ENCODE measurements at places on chromosomes 3 and 15.

- DNase-seq, result no peak
Measured at GRCh38 chr15:29448320-29448719, 178.7 kb upstream of the NSMCE3 start.

GRCh38 chr3:174204765-174205164 is 654.4 kb upstream of the NAALADL2 start:
- DNase-seq, result no peak

- DNase-seq, result no peak
Measured at GRCh38 chr3:144893980-144894379, 922.4 kb downstream of the DIPK2A start.

GRCh38 chr3:24622138-24622537 is 127.5 kb upstream of the THRB start:
- DNase-seq, result no peak

- DNase-seq, result no peak
Measured at GRCh38 chr15:96014939-96015338, 315.6 kb upstream of the NR2F2 start.

DNA sequence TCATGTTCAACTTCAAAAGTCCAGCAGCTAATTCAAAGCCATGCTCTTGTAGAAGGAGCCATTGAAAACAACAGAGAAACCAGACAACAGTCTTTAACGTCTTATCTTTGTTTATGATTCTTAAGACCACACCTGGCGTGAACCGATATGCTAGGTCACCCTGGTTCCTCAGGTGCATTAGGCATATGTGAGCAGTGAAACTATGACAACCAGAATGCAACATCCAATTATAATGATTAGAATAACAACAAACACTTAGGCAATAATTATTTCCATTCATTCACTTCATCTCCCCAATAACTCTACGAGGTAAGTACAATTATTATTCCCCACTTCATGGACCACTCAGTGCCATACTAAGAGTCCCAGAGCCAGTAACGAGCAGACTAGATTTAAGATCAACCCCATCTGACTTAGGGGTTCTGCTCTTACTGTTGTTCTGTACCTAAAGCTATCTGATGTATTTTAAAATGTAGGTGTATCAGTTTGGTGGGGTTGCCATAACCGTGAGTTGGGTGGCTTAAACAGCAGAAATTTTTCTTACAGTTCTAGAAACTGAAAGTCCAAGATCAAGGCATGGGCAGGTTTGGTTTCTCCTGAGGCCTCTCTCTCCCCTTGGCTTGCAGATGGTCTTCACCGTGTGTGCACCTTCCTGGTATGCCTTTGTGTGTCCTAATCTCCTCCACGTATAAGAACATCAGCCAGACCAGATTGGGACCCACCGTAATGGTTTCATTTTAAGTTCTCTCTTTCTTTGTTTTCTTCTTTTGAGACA is 997.8 kb upstream of the CFAP20DC start:
- no peak for DNase-seq

DNA sequence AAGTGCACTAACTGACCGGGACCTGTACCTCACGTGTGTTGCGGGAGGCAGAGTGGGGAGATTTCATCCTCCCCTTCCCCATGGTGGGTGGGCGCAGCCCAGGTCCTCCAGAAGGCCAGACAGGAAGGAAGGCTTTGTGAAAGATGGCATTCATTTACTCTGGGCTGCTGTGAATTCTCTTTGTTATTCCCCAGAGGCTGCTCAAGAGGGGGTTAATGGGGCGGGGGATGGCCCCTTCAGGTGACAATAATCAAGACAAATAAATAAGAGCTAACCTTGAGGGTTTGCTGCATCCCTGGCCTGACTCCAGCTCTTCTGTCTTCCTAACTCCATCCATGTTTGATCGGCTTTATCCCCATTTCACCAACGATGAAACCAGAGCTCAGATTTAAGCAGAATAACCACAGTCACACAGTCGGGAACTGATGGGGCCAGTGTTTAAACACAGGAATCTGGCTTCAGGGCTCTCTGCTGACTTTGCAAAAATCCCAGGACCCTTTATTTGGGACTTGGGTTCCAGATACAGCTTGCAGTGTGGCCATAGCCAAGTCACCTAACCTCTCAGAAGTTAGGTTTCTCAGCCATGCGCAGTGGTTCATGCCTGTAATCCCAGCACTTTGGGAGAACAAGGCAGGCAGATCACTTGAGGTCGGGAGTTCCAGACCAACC is 16.5 kb downstream of the PIF1 start:
- DNase-seq, result no peak

- DNase-seq, result no peak
Measured at GRCh38 chr3:42552830-42553229, 28.9 kb downstream of the SEC22C start.

DNA sequence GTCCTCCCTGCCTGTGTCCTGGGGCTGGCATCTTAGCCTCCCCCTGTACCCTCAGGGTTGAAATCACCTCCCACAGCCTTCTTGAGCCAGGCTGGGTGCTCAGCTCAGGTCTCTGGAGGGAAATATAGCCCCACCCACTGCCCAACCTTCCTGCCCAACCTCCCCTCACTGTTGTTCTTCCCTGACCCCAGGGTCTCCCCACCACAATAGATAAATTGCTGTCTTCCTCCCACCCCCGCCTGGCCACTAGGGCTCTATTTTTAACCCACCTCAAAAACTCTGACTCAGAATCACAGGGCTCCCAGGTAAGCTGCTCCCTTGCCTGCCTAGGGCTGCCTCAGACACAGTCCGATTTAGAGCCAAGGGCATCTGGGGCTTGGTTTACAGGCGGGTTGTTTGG is 15.0 kb downstream of the HCN4 start:
- DNase-seq, result no peak

DNA sequence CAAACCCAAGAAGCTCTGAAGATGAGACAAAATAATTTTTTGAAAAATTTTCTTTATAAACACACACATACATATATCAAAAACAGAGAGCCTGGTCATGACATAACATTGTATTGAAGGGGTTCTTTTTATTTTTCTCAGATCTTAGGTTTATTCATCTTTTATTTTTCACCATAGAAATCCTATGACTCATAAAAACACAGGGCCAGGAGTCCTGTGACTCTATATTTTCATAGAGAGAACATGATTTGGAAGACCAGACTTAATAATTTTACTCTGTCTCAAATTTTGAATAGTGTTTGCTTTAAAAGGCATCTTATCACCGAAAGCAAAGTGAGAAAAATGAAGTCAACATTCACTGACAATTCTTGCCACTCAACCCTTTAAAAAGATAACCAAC is 57.7 kb downstream of the SUCNR1 start:
- DNase-seq, result no peak

DNA sequence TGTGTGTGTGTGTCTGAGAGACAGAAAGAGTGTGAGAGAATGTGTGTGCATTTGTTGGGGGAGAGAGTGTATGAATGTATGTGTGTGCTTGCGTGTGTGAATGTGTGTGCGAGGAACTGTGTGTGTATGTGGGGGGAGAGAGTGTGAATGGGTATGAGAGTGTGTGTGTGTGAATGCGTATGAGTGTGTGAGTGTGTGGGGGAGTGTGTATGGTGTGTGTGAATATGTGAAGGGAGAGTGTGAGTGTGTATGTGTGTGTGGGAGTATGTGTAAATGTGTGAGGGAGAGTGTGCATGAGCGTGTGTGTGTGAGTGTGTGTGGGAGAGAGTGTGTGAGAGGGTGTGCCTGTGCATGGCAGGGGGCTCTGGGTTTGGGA is 79.8 kb upstream of the ABHD17C start:
- DNase-seq, result no peak

DNA sequence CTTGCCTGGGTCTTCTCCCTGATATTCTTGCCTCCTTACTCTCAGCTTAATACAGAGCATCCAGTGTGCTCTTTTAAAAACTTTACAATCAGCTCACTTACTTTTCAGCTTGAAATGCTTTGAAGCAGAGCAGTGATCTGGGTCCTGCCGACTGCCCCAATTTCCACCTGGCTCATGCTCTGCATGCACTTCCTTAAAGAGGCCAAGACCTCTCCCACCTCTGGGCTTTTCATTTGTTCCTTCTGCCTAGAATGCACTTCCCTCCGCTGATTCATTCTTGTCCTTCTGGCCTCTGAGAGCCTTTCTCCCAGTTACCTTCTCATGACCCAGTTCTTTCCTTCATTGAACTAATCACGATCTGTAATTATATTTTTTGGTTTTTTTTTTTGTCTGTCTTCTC is 1.9 kb upstream of the CCNDBP1 start:
- DNase-seq, result no peak

All from activated CD4-positive, alpha-beta T cell treated with anti-CD3 and anti-CD28 coated beads, Interleukin-2, amount 50 U/mL, for 24 hours (primary cell).